T-helper 1 cell (primary cell): ENCODE measurements at places on chromosomes 5 and 9.

- DNase-seq = no peak
Observed at GRCh38 chr9:15724016-15724415, 171.2 kb downstream of the CCDC171 start.

DNA sequence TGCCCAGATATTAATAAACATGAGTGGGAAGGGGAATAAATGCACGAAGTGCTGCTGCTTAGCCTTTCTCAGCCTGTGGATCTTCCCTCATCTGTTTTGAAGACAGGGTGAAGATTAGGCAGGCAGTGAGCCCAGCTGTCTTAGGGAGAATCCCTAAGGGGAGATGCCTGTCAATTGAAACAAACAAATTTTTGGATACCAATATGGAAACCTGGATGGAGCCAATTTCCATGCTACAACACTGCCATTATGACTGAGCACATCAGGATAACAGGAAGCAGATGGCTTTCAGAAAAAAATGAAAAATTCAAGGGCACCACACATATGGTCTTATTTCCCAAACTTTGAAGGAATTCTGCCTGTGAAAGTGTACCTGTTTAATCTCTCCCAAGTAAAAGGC lies 80.3 kb downstream of the HMHB1 start:
- no peak for DNase-seq

GRCh38 chr9:6632516-6633183 lies 12.9 kb downstream of the GLDC start:
- DNase-seq = no peak

DNA sequence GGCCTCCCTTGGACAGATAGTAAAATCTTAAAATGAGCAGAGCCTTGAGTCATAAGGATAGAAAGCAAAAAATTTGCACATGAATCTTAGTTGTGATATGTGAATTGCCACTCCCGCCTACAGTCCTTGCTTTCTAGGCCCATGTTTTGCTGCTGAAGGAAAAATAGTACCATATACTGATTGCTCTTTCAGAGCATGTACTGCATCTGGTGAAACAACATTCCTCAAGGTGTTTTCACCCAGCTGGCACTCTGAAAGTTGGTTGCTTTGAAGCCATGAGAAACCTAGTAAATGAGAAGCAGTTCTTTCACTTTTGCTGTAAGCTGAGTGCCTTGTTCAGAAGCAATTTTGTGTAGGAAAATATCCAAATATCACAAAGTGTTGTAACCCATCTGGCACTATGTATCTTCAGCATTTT lies 10.3 kb downstream of the CDC37L1 start:
- peak; percentile 22 for DNase-seq

- no peak for DNase-seq
Observed at GRCh38 chr5:60597572-60598320, 102.2 kb downstream of the DEPDC1B start.

DNA sequence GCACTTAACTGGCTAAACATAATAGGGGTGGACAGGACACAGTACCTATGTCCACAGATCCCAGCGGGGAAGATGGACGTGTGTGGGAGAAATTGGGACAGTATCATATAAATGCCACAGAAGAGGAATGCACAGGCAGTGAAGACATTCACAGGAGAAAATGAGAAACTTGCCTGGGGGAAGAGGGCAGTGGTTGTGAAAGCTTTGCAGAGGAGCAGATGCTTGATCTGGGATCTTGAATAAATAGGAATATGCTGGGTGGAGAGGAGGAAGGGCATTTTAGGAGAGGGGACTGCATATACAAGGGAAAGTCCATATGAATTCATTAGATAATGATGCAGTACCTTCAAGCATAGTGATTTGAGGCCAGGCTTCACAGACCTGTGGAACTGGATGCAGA lies 13.6 kb downstream of the TMEM268 start:
- no peak for DNase-seq

DNA sequence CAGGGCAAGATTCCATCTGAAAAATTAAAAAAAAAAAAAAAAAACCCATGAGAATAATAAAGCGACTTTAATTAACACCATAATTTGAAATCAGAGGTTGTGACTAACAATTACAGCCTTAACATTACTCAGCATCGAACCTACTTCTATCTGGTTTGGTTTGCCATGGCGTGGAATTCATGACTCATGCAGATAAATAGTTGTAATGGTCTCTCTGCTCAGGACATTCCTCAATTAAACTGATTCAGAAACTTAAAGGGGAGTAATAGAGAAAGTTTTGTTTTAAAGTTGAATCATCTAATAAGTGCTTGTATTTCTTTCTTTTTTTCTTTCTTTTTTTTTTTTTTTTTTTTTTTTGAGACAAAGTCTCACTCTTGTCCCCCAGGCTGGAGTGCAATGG lies 135.5 kb downstream of the SPATA31D1 start:
- DNase-seq = no peak

- no peak for DNase-seq
Observed at GRCh38 chr5:60929024-60929423, 15.8 kb downstream of the ERCC8 start.

- no peak for DNase-seq
Observed at GRCh38 chr9:73753171-73753570, 601.5 kb downstream of the ANXA1 start.

DNA sequence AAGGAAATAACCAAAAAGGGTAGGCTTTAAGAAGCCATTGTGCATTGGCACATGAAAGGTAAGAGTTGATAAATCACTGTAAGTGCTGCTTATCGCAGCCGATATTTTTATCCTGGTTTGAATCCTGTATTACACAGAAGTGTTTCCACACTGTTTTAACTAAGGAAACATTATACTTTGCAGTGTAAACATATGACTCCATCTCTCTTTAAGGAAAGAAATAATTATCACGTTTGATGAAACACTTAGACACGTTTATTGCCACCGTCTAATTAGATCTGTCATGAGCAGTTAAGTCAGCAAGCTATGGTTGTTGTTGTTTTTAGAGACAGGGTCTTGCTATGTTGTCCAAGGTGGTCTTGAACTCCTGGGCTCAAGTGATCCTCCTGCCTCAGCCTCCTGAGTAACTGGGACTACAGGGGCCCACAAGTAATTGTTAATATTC lies 85.7 kb upstream of the TNFAIP8 start:
- DNase-seq = no peak

- no peak for DNase-seq
Observed at GRCh38 chr5:176784218-176785165, 25.9 kb upstream of the UNC5A start.

- no peak for DNase-seq
Observed at GRCh38 chr5:155079698-155080097, 66.1 kb downstream of the KIF4B start.

- no peak for DNase-seq
Observed at GRCh38 chr5:103428411-103428871, 134.1 kb downstream of the NUDT12 start.

DNA sequence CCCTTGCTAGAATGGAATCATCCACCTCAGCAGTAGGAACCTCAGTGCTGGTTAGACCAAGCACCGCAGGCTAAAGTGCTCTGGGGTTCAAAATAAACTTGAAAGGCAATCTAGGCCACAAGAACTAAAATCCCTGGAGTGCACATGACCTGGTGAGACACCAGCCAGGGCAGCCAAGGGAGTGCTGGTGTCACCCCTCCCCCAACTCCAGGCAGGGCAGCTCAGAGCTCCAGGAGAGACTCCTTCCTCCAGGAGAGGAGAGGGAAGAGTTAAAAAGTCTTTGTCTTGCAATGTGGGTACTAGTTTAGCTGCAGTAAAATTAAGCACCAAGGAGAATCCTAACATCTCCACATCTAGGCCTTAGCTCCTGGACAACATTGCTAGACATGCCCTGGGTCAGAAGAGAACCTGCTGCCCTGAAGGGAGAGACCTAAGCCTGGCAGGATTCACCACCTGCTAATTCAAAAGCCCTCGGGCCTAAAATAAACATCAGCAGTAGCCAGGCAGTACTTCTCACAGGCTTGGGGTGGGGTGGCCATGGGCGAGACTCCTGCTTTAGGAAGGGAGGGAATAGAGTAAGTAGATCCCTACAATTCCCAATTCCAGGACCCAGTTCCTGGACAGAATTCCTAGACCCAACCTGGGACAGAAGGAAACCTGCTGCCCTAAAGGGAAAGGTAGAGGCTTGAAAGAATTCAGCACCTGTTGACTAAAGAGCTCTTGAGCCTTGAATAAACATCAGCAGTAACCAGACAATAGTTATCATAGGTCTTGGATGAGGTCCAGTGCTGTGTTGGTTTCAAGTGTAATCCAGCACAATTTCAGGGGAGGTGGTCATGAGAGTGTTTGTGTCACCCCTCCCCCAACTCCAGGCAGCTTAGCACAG lies 25.8 kb downstream of the UGT3A2 start:
- DNase-seq = no peak

DNA sequence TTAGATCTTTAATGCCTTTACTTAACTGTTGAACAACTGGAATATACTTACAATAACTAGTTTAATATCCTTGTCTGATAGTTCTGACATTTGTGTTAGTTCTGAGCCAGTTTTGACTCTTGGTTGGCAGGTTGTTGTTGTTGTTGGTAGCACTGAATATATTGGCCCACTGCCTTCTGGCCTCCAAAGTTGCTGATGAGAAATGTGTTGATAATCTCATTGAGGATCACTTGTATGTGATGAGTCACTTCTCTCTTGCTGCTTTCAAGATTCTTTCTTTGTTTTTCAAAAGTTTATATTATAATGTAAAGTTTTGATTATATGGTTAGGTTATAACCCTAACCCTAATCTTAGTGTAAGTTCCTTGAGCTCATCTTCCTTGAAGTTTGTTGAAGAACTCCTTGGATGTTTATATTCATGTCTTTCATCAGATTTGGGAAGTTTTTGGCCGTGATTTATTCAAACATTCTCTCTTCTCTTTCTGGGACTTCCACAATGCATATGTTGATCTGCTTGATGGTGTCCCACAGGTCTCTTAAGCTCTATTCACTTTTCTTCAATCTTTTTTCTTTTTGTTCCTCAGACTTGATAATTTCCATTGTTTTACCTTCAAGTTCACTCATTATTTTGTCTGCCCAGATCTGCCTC lies 149.7 kb downstream of the FGF18 start:
- no peak for DNase-seq

DNA sequence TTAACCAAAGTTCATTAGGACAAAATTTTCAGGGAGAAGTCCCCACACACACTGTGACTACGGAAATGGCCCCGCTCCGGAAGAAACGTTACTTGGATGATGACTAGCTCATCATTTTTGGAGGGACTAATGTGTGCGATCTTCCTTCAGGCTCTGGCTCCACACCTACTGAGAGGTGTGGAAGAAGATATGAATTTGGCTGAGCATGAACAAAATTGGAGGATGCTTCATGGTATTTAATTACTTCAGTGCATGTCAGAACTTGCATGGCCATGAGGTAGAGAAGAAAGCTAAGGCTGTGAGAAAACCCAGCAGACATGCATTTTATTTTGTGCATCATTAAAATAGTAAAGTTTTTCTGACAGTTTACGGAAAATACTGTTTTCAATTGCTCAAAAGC lies 202.1 kb upstream of the TLE4 start:
- DNase-seq = no peak

DNA sequence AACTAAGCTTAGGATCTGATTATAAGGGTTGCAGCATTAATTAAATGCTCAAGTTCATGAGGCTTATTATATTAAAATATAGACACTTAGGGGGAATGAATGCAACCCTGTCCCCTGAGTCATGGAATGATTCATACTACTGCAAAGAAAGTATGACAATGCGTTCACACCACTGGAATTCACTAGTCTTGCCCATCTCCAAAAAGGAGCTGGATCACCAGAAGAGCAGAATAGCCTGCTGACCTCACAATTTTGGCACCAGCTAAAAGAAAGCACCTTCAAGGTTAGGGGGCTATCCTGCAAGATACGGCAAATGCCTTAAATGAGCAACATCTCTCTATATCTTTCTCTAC lies 32.0 kb upstream of the TMED7 start:
- DNase-seq = no peak

GRCh38 chr5:116521173-116521872 lies 53.3 kb downstream of the SEMA6A start:
- DNase-seq = no peak

DNA sequence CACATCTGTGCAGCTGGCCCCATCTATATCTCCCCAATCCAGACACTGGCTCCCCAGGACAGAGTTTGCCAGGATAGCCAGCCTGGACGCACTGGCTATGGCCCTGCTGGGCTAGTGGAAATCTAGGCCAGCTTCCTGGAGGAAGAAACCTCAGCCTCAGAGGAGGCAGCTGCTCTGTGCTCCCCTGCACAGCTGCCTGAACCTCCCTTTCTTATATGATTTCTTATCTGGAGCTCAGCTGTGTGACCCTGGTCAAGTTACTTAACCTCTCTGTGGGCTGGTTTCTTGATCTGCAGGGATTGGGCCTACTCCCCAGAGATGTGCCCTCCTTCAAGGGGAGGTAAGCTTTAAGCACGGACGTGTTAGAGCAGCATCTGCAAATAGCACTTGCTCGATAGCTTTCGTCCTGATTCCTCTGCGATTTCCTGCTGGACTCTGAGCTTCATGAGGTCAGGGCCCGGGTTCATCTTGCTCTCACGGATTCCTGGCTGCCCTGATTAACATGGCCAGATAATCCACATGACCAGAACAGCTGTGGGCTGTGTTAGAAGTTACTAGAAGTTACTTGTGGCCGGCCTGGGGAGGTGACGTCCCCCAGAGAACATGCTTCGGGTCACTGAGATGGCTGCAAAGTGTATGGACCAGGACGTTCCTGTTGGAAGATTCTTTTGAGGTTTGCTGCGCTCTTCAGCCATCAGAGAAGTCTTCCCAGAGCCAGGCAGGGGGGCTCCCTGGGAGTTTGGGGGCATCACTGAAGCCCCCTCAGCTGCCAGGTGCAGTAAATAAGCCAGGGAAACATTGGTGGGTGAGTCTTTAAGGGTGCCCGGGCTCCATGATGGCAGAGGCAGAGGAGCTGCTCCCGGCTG lies 14.5 kb downstream of the C9orf50 start:
- DNase-seq = no peak

DNA sequence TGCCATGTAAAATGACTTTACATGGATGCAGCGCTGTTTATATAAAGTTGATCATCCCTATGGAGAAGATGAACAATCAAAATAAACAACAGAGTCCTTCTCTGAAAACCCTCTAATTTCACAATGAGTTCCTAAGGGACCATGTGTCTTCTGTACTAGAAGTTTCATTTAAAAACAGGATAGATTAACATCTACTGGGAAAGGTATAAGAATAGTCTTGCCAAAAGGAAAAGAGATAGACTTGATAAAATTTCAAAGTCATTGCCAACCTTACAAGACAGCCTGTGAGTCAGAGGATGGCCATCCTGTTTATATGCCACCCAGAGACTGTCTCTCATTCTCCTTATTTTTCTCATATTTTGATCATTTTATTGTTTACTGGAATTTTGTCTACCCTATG lies 367.1 kb upstream of the PDE4D start:
- DNase-seq = no peak

DNA sequence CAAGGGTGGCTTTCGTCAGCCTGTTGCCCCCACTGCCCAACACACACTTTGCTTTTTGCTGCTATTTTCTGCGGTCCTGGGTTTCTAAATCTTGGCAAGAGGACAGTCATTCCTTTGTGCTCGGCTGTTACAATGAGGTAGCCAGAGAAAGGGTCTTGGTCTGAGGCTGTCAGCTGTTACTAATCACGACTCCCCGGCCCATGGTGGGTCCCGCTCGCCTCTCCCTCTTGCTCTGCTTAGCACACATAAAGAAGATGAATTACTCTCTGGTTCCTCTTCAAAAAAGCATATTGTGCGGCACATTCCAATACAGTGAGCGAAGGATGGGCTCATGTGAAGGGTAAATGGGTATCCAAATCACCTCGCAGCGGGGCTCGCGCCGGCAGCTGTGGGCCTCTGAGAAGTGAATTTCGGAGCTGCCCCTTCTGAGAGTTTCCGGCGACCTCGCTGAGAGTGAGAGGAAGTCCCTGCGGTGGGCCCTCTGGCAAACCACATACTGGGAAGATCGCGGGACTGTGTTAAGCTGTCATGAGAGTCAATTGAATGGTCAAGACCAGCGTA lies 56.0 kb downstream of the SLC1A3 start:
- DNase-seq = no peak
